H1 (cell line): ENCODE measurements at places on chromosomes 12 and 14. TPM values are rescaled to one million over a fixed set of nuclear protein-coding genes. Genes with fewer than 3 reads are reported as not detected.

- DNase-seq, result no peak
Measured at GRCh38 chr14:23070262-23071129, 13.2 kb upstream of the CDH24 start.

SMIM41 gene
- polyA plus RNA-seq, result 0.91 and 0.98 TPM in 2 replicates

DNA sequence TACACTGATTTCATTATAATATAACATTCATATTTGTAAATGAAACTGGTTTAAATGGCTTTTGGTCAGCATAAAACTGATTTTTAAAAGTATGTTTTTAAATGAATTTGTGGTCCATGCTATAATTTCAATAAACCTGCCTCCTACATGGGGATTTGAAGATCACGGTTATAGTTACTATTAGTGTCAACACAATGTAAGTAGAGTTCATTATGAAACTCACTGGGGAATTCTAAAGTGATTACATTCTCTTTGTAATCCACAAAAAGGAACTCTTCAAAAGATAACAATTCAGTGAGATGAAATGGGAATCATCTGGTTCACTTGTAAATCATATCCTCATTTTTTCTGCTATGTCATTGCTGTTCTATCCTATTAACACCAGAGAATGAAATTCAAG, 204.5 kb upstream of the G2E3 start:
- no peak for DNase-seq

GRCh38 chr12:51870504-51870903, 17.4 kb upstream of the ANKRD33 start:
- DNase-seq, result no peak

GRCh38 chr12:24328261-24328660, 378.8 kb upstream of the SOX5 start:
- DNase-seq, result no peak

BCL2L14 gene
- 0.39 and 0.80 TPM in 2 replicates for polyA plus RNA-seq

DNA sequence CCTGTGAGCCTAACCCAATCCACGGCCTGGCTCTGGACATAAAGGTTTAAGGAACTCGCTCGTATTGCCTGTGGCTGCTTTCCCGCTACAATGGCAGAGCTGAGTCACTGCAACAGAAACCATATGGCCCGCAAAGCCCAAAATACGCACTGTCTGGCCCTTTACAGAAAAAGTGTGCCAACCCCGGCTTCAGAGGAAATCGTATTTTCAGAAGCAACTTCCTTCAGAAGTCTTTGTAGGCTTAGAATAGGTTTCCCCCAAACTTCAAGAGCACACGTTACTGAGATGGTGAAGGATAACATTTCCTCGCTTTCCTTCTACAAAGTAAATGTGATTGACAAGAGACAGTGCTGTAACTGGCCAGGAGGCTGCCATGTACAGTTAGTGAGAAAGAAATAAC, 34.8 kb upstream of the TESC start:
- DNase-seq, result no peak

DNA sequence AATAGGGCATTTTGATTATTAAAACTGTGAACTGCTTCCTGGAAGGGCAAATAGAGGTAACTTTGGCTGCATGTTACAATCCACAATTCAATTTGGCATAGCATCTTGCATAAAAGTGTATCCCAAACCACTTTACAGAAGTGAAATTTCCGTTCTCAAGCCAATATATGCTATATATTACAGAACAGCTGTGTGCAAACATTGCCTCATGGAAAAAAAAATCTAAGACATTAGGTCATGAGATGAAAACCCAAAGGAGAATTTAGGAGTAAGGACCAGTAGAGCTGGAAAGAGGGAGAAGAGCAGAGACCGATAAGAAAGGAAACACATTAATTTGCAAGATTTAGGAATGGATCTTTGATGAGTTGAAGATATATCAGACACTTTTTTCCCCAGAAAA, 239.2 kb downstream of the PAX9 start:
- DNase-seq, result no peak

DNA sequence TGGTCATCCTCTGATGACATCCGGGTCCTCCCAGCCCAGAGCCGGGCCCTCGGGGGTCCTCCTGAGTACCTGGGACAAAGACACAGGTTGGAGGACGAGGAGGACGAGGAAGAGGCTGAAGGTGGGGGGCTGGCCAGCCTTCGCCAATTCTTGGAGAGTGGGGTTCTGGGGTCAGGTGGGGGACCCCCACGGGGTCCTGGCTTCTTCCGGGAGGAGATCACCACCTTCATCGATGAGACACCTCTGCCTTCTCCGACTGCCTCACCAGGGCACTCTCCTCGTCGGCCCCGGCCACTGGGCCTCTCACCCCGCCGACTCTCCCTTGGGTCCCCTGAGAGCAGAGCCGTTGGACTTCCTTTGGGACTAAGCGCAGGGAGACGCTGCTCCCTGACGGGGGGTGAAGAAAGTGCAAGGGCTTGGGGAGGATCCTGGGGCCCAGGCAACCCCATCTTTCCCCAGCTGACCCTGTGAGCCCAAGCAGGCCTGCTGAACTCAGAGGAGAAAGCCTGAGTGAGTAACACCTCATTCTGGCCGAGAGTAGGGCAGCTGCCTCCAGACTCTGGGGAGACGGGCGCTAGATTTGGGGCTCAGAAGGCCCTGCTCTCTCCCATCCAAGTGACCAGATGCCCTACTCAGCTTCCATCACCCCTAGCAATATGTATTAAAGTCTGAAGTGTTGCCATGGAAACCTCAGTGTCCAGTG, 1.3 kb upstream of the P3H3 start:
- no peak for DNase-seq

C12orf60 gene
- polyA plus RNA-seq, result 0.91 and 1.2 TPM in 2 replicates

GRCh38 chr12:55188974-55189556, 31.8 kb upstream of the OR10A7 start:
- no peak for DNase-seq

GRCh38 chr12:112907415-112908157, 824 bp downstream of the OAS1 start:
- no peak for DNase-seq

DNA sequence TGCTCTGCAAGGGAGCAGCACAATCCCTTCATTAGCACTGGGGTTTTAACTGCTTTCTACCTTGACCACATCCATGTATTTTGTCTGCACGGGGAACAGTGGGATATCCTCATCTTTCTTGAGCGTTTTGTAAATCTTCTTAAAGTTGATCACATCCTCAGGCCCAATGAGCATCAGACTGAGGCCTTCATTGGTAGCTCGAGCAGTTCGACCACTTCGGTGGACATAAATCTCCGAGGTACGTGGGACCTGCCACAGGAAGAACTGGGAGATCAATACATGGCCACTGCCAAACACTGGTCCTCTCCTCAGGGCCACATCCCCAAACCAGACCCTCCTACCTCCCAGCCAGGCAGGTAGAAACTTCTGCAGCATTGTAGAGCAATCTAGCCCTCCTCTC, 26.1 kb downstream of the DDX24 start:
- DNase-seq, result no peak
